DMS79 (cell line): ENCODE measurements at places on chromosomes 7 and 10.

- DNase-seq, result no peak
Measured at GRCh38 chr7:90825779-90826178, 229.7 kb downstream of the CDK14 start.

DNA sequence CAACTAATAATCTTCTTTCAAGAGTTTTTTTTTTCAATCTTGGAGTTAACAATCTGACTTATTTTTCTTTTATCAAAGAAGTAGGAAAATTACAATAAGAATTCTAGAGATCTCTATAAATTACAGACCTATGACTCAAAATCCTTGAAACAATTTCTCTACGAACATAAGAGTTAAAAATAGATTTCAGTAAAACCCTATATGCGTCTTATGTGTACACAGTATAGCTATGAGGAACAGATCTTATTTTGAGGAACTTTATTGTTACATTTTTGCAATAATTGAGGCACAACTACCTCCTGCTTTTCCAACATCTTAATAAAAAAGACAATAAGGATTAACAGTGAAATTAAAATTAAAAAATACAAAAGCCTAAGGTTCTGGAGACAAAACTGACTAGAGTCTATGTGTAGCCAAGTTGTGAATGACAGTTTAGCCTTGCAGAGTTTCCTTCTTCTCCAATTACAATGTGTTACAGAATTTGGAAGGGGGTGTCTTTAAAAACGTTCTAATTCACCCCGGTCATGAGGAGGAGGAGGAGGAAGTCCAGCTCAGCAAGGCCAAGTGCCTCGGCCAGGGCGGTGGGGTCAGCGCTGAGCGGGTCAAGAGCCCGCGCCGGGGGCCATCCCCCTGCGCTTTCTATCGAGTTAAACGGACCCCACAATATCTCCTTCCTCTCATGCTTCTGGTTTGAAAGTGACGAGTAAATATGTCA lies 40.5 kb downstream of the AMZ1 start:
- DNase-seq, result no peak

- no peak for DNase-seq
Measured at GRCh38 chr10:10987111-10987510, 30.6 kb upstream of the CELF2 start.

DNA sequence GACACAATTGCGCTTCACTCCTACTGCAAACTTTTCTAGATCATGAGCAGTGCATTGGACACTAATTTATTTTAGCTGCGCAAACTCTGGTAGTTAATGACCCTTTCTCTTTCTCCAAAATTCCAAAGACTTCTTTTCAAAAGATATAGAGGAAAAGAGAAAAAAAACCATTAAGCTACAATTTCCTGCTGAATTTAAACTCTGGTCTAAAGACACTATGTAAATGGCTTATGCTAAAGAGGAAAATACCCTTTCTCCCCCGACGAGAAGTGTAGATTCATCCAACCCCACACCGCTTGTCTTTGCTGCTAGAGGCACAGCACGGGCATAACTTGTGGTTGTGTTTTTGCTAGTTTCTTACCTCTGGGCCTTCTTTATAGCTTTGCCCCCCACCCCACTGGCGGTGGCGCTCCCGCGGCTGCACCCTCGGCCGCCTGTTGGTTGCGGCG lies 84.1 kb downstream of the SNX10 start:
- peak; percentile 64 for DNase-seq

DNA sequence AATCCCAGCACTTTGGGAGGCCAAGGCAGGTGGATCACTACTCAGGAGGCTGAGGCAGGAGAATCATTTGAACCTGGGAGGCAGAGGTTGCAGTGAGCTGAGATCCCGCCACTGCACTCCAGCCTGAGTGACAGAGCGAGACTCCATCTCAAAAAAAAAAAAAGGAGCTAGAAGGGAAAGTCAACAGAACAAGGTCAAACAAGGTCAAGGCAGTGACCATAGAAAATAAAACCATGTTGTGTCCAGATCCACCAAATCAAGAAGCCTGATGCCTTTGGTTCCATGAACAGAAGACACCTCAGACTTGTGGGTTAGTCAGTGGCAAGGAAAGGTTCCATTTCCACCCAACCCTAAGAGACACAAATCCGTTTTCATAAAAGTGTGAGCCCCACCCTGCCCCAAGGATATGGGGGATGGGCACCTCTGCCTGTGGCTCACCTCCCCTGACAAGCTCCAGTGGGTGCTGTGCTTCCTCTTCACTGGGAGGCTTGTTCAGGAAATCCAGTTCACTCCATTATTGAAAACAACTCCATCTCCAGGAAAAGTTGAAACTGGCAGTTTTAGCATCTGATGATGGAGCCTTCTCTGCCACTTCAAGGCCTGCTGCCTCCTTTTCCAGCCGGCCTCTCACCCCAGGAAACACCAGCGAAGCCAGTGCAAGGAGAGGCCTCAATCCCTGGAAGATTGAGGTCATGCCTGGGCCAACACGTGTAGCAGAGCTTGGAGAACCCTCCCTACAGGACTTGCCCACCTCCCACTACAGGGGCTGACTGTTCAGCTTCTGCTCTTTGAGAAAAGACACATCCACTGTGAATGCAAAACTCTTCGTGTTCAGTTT lies 152.9 kb downstream of the NRF1 start:
- DNase-seq, result no peak

DNA sequence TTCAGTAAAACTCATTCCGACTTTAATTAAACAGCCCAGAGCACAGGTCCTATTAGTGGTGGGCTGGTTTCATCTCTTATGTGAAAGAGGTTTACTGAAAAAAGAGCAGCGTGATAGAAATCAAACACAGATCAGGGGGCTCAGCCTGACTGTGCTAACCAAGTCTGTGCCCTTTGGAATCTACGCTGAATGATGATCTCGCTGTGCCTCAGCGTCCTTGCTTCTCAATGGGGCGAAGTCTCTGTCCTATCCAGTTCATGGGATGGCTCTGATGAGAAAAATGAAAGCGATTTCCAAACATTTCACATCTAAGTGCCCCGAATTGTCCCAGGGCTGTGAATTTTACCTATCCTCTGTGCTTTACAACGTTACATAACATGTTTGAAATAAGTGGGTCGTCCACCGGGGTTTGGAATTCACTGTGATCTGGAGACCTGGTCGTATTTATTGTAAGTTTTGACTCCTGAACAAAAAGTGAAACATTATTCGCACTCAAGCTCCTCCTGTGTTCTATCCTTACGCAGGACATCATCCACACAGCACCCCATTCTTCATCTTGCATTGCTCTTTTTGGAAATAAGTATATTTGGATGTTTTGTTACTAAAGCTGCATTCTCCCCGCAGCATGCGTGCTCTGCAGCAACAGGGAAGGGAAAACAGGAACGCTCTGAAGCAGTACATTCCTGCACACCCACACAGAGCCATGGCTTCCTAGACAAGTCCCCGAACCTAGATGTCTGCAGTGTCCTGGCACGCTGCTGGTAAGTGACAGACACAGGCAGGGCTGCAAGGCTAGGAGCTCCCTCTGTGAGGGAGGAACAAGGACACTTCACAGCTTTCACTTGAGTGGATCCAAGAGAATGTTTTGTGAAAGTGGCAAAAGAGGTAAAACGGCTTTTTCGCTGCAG lies 83.5 kb downstream of the SLC37A3 start:
- DNase-seq, result no peak

GRCh38 chr10:51255381-51255780 lies 181.1 kb downstream of the PRKG1 start:
- DNase-seq, result no peak

- DNase-seq, result no peak
Measured at GRCh38 chr10:13672548-13672947, 85.8 kb downstream of the PRPF18 start.

- no peak for DNase-seq
Measured at GRCh38 chr10:62008946-62009345, 107.4 kb downstream of the ARID5B start.

DNA sequence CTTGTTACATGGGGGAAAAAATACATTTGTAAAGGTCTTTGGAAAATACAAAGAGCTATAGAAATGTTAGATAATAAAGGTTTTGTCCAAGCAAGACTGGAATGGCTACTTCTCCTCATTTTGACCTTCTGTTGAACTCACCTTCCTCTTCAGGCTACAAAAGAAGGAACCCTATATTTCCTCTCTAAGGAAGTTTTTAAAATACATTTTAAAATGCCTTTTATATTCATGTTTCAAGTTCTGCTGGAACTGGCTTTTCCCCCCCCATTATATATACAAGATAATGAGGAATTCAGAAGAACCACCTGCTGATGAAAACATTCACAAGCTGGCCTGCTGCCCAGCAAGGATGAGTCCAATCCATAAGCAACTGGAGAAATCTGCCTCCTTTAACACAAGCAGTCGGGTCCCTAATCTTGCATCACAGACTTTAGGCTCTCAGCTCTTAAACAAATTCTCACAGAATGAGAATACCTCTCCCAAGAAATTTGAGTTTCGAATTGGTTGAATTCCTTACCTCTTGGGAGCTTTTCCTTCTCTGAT lies 44.6 kb downstream of the MTERF1 start:
- no peak for DNase-seq

GRCh38 chr10:48476279-48476982 lies 128.4 kb downstream of the ARHGAP22 start:
- DNase-seq, result peak; percentile 42

DNA sequence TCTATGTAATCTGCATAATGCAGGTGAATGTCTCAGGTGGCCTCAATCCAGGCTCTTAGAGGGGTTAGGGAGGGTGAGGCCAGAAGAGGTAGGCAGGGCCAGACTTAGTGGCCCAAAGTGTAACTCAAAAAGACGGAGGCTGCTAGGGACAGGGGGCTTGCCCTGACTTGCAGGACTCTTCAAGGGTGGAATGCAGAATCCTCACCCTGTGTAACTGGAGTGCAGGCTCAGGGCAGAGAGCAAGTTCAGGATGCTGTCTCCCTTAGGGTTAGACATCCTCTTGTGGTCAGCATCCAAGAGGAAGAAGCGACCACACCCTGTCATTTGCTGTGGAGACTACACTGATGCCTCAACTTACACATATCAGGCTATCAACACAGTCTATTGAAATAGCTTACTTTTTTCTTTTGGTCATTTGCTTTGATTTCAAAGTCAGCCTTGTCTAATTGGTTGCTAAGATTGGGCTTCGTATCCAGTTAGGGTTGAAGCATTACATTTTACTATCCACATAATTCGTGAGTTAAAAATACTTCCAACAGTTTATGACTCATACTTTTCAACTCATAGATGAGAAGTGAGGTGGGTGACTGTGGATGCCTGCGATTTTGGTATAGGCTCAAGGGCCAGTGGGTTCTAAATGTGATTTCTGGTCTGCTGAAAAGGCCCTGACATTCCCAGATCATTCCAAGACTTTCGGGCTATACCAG lies 563.6 kb downstream of the SUGCT start:
- no peak for DNase-seq

GRCh38 chr7:1752111-1752510 lies 82.0 kb downstream of the ELFN1 start:
- no peak for DNase-seq

DNA sequence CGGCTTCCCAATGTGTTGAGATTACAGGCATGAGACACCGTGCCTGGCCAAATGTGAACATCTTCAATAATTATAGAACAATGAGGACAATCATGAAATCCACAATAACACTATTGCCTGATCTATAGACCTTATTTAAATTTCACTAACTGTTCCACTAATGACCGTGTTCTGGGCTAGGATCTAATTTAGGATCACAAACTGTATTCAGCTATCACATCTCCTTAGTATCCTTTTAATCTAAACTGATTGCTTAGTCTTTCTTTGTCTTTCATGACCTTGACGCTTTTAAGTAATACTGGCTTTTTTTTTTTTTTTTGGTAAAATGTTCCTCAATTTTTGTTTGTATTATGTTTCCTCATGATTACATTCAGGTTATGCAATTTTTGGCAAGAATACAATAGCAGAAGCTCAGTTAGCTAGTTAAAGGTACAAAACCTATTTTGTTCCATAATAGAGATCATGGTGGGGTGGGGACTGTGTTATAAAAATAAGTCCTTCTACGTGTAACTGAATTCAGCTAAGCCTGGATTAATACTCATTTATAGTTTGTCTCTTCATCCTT lies 158.4 kb downstream of the AOAH start:
- DNase-seq, result no peak

GRCh38 chr7:102424129-102424551 lies 9.2 kb upstream of the ORAI2 start:
- no peak for DNase-seq

- DNase-seq, result no peak
Measured at GRCh38 chr7:145986248-145986874, 130.2 kb upstream of the CNTNAP2 start.

GRCh38 chr10:89702121-89702480 lies 711 bp downstream of the KIF20B start:
- DNase-seq, result peak; percentile 0

DNA sequence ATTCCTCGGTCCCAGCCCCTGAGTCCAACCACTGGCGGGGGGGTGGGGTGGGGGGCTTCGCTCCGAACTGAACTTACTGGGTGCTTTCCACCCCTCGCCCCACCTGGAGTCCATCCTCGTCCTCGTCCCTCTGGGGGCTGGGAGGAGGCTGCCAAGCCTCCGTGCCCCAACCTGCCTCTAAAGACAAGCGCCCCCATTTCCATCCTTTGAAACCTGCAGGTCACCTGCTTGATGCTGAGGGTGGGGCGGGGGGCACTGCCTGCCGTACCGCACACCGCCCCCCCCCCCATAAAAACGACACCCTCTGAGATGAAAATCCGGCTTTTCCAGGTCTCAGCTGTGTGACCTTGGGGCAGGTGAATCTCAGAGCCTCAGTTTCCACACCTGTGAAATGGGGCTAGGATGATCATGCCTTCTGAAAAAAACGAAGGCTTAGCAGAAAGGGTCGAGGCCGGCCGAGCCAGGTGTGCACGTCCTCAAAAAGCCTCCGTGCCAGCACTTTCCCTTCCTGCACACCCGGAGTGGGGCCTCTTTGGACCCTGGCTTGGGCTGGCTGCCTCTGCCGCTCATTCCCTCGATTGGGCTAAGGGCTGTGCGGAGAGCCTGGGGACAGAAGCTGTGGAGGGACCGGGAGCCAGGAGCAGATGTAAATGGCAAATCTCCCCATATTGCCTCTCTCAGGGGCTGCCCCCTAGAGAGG lies 967 bp downstream of the ELFN1 start:
- no peak for DNase-seq

GRCh38 chr7:133563251-133563650 lies 310.4 kb downstream of the EXOC4 start:
- no peak for DNase-seq

- no peak for DNase-seq
Measured at GRCh38 chr7:106367018-106367420, 82.2 kb upstream of the NAMPT start.

DNA sequence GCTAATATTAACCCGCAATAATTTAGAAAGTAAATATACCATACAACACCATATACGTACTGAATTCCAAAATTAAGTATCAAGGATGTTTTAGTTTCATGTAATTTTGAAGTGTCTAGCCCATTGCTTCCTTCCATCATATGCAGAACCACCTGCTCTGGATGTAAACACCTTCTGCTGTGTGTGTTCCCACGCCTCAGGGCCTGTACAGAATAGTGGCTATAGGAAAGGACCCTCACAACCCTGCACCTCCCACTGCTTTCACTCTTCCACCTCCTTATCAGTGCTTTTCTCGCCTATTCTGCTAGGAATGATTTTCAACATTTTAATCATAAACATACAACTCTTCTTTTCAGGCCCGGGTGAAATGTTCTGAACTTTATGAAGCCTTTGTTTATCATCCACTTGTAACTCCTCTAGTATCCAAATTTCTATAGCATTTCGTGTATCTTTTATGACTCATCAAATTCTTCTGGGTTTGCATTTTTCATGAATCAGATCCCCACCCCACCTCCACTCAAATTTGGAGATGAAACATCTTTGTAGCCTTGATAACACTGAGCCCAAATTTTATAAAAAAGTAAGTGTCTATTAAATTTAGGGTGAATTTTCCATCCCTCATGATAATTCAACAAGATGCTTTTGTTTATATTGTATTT lies 1106.8 kb upstream of the C7orf33 start:
- DNase-seq, result no peak
